ENCODE measurements at places on chromosomes 13 and 19. TPM values are rescaled to one million over a fixed set of nuclear protein-coding genes. Genes with fewer than 3 reads are reported as not detected.

IRGC gene
- 97.4 TPM for total RNA-seq

DOCK9 gene
- total RNA-seq: 74.9 TPM

CLIP3 gene
- 20.7 TPM for total RNA-seq

GPR12 gene
- total RNA-seq: 0.06 TPM

DNA sequence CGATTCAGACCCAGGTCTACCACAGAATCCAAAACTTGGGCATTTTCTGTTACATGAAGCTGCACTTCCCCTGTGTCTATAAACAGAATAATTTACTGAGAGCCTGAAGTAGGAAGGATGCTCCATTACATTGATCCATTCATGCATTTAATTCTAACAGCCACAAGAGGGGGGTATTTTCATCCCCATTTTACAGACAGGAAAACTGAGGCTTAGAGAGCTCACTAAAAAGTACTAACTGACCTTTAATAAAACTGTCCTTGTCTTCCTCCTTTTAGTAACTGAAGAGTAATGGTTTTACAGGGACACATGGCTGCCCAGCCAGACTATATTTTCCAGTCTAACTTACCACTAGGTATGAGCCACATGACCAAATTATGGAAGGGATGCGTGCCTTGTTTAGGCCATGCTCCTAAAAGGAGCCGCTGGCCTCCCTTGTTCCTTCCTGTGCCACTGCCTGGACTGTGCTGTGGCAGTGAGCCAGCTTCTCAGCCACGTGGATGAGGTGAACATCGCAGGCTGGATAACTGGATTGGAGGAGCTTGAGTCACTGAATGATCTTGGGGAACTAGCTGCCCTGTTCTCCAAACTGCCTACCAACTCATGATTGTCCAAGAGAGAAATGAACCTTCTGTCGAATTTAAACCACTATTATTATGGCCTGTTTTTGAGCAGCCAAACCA lies 108.3 kb downstream of the DOCK9 start:
- peak; percentile 19 for DNase-seq
- H3K4me1 ChIP-seq: no peaks in the 10 kb centered on the region
- no peaks in the 10 kb centered on the region for H3K27me3 ChIP-seq
- no peak overlapping the region for H3K4me3 ChIP-seq
- H3K36me3 ChIP-seq: no peaks in the 10 kb centered on the region
- no peak overlapping the region for H3K27ac ChIP-seq

GRCh38 chr13:109782066-109782822 lies 4.1 kb downstream of the IRS2 start:
- H3K27me3 ChIP-seq: no peaks in the 10 kb centered on the region
- peaks cover 30% of the 10 kb centered on the region for H3K4me1 ChIP-seq
- H3K27ac ChIP-seq: peak overlapping the region; percentile 27
- no peaks in the 10 kb centered on the region for H3K36me3 ChIP-seq
- DNase-seq: no peak

DNA sequence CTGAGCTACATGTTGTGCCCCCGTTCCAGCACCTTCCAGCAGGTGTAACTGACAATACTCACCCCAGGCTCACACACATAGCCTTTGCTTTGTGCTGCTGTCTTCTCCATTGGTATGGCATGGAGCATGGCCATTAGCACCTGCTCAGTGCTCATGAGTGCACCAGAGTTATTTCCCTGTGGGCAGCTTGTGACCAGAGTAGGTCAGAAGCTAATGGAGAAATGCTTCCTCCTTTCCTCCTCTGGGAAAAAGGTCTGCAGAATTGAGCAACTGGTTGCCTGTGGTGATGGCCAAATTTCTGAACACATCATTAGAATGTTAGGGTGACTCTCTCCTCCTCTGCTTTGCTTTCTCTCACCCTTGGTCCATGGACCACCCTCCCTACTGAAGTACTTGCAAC lies 344.5 kb upstream of the TMTC4 start:
- H3K27ac ChIP-seq: no peak overlapping the region
- no peak overlapping the region for H3K4me3 ChIP-seq
- no peaks in the 10 kb centered on the region for H3K4me1 ChIP-seq

GRCh38 chr13:112111239-112111857 lies 44.4 kb downstream of the SOX1 start:
- H3K27ac ChIP-seq: no peak overlapping the region
- DNase-seq: no peak
- no peaks in the 10 kb centered on the region for H3K36me3 ChIP-seq
- H3K4me3 ChIP-seq: no peak overlapping the region

- H3K4me3 ChIP-seq: no peak overlapping the region
- H3K27ac ChIP-seq: no peak overlapping the region
- no peak for DNase-seq
- peaks cover 2% of the 10 kb centered on the region for H3K36me3 ChIP-seq
- no peaks in the 10 kb centered on the region for H3K27me3 ChIP-seq
Measured at GRCh38 chr19:3115916-3116602, 19.8 kb upstream of the GNA15 start.

DNA sequence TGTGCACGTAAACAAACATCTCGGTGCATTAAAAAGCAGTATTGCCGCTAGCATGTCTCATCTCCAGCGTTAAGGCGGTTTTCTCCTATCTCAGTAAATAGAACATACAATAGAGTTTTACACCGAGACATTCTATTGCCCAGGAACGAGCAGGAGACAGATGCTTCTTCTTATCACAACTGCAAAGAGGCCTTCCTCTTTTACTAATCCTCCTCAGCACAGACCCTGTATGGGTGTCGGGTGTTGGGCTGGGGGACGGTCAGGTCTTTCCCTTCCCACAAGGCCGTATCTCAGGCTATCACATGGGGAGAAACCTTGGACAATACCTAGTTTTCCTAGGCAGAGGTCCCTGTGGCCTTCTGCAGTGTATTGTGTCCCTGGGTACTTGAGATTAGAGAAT lies 21.2 kb downstream of the ZNF233 start:
- DNase-seq: no peak
- no peaks in the 10 kb centered on the region for H3K4me1 ChIP-seq
- H3K4me3 ChIP-seq: no peak overlapping the region
- no peak overlapping the region for H3K27ac ChIP-seq

GRCh38 chr13:40786568-40786996 lies 2.8 kb upstream of the SLC25A15 start:
- no peak overlapping the region for H3K4me3 ChIP-seq
- H3K4me1 ChIP-seq: no peaks in the 10 kb centered on the region
- no peak overlapping the region for H3K27ac ChIP-seq
- DNase-seq: no peak

DNA sequence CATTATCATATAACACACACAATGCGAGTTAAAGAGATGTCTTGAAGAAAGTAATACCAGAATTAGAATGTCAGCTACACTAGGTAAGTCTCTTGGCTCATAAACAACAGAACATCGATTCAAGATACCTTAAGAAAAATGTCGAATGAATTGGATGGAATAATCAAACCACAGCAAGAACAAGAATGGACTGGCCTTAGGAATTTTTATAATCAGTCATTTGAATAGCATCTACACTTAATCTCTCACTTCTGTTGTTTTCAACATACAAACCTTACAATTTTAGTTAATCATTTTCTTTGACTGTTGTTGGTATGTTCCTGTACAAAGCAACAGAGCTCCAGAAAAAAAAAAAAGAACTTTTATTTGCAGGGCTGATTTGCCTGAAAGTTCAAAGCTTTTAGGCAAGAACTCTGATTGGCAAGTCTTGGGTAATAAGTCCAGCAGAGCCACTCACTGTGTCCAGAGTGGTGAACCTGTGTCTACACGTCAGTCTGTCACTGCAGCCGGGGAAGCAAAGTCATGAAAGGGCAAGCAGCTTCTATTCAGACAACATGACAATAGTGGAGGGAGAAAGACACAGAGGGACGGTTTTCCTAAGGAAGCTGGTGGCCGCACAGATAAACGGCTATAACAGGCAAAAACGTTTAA lies 1026.1 kb upstream of the MIR17HG start:
- H3K27ac ChIP-seq: no peak overlapping the region
- no peak overlapping the region for H3K4me3 ChIP-seq

GRCh38 chr19:10430505-10431253 lies 10.3 kb downstream of the PDE4A start:
- no peak overlapping the region for H3K27ac ChIP-seq
- no peak for DNase-seq
- H3K4me3 ChIP-seq: peak overlapping the region; percentile 42
- no peaks in the 10 kb centered on the region for H3K4me1 ChIP-seq
- no peaks in the 10 kb centered on the region for H3K36me3 ChIP-seq
- H3K27me3 ChIP-seq: no peaks in the 10 kb centered on the region

DNA sequence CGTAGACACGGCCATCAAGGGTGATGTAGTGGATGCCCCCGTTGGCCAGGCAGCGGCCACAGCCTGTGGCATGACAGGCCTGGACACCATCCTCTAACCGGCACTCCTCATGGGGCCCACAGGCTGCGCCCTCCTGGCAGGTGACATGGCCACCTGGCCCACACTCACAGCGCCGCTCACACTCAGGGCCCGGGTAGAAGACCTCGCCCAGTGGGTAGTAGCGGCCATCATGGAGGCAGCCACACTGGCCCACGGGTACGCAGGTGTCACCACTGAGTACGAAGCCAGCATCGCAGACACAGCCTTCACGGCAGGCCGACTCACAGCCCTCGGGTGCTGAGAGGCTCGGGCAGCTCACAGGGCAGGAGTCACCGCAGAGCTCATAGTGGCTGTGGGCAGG lies 27.2 kb upstream of the FBL start:
- no peaks in the 10 kb centered on the region for H3K4me1 ChIP-seq
- no peak for DNase-seq
- no peaks in the 10 kb centered on the region for H3K27me3 ChIP-seq
- H3K27ac ChIP-seq: no peak overlapping the region
- H3K36me3 ChIP-seq: no peaks in the 10 kb centered on the region
- H3K4me3 ChIP-seq: no peak overlapping the region

DNA sequence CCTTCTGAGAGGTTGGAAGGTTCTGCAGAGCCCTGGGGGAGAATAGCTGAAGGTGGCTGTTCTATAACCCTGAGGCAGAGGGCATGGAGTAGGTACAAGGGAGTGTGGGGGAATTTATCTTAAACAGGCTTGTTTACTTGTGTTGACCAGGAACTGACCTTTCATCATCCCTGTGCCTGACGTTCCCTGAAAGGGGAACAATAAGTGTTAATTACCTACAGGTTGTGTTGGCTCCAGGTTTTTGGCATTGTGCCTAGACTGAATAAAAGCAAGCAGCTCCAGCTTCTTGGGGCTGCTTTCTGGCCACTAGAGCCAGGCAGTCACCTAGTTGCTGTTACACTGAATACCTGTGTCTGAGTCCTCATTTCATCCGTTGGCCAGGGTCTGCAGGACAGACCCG lies 60.0 kb downstream of the ZNF627 start:
- H3K27me3 ChIP-seq: no peaks in the 10 kb centered on the region
- H3K4me3 ChIP-seq: no peak overlapping the region
- DNase-seq: no peak
- no peaks in the 10 kb centered on the region for H3K36me3 ChIP-seq

GRCh38 chr13:100898431-100898830 lies 223.8 kb upstream of the TMTC4 start:
- no peaks in the 10 kb centered on the region for H3K36me3 ChIP-seq
- H3K27ac ChIP-seq: no peak overlapping the region
- no peak for DNase-seq
- H3K4me1 ChIP-seq: no peaks in the 10 kb centered on the region
- no peaks in the 10 kb centered on the region for H3K27me3 ChIP-seq
- no peak overlapping the region for H3K4me3 ChIP-seq

GRCh38 chr13:101875717-101876393 lies 423.4 kb downstream of the ITGBL1 start:
- DNase-seq: no peak
- no peak overlapping the region for H3K4me3 ChIP-seq
- no peaks in the 10 kb centered on the region for H3K27me3 ChIP-seq
- H3K36me3 ChIP-seq: no peaks in the 10 kb centered on the region
- H3K4me1 ChIP-seq: no peaks in the 10 kb centered on the region
- H3K27ac ChIP-seq: no peak overlapping the region

GRCh38 chr13:90933097-90933826 lies 414.2 kb upstream of the MIR17HG start:
- DNase-seq: no peak
- no peaks in the 10 kb centered on the region for H3K36me3 ChIP-seq
